ENCODE measurements at places on chromosomes 1 and 21.

DNA sequence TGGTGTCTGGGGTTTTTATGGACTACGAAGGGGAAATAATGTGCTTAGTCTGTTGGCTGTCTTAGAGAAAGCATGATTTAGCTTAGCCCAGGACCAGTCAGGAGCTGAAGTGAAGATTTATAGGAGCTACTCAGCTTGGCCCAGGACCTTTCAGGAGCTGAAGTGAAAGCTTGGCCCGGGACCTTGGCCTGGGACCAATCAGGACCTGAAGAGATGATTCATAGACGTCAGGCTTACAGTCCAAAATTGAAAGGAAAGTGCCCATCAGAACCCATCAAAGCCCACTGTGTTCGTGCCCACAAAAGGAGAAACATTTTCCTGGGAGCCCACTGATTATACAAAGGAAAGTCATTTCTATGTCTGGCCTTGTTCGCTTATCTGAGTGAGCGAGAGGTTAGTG, 35.6 kb downstream of the MSTO1 start:
- no peaks in the 10 kb centered on the region for H3K36me3 ChIP-seq
- H3K4me3 ChIP-seq, result no peak overlapping the region
- H3K4me1 ChIP-seq, result peaks cover 25% of the 10 kb centered on the region
- no peak for DNase-seq
- peak overlapping the region; percentile 75 for H3K27ac ChIP-seq

- DNase-seq, result no peak
- H3K4me3 ChIP-seq, result no peak overlapping the region
- peaks cover 23% of the 10 kb centered on the region for H3K4me1 ChIP-seq
Measured at GRCh38 chr1:228836427-228836826, 101.1 kb downstream of the RHOU start.

DNA sequence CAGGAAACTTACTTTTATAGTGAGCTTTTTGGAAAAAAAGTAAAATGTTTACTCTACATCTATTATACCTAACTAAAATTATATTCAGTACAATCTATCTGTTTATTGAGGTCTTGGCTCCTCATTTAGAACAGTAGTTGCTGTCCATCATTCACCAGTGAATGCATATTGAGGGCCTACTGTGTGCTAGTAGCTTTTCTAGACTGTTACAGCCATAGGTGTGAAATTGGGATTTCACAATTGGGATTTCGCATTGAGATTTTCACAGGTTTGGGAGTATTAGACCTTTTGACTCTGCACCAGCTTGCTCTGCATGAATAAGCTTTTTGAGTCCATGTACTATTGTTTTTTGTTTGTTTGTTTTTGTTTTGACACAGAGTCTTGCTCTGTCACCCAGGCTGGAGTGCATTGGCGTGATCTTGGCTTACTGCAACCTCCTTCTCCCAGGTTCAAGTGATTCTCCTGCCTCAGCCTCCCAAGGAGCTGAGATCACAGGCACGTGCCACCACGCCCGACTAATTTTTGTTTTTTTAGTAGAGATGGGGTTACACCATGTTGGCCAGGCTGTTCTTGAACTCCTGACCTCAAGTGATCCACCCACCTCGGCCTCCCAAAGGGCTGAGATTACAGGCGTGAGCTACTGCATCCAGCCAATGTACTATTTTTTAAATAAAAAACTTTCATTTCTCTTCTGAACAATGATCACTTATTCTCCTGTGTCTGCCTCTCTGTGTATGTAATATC, 47.2 kb upstream of the ERRFI1 start:
- no peaks in the 10 kb centered on the region for H3K36me3 ChIP-seq
- DNase-seq, result no peak
- H3K27me3 ChIP-seq, result no peaks in the 10 kb centered on the region
- no peak overlapping the region for H3K27ac ChIP-seq
- H3K4me1 ChIP-seq, result no peaks in the 10 kb centered on the region

DNA sequence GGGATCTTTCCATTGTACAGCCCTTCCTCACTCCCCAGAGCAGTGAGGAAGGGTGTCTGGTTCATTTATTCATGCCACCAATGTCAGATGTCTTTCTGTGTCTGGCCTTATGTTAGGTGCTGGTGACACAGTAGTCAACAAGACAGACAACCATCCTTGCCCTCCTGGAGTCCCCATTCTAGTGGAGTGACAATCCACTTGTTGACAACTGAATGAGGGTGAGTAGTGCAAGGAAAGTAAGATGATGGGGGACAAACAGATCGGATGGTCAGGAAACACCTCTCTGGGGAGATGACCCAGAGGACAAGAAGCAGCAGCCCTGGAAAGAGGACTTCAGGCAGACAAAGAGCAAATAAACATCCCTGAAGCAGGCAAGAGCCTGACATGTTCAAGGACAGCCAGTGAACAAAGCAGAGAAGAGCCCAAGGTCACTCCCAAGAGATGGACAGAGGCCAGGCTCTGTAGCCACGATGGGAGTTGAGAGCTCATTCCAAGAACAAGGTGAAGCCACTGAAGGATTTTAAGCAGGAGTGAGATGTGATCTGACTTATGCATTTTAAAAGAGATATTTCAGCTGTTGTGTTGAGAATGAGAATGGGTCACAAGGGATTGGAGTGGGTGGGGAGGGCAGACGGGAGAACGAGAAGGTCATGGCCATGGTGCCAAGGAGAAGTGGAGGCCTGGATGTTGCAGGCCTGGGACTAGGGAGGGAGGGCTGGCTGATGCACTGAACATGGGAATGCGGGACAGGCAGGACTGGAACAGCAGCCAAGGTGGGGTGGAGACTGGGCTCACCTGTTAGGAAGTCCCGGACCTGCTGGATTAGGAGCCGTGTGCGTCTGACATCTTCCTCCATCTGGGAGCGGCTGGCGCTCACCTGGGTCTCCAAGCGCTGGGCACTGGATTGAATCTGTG, 30.2 kb downstream of the LAMB3 start:
- H3K27ac ChIP-seq, result no peak overlapping the region
- peaks cover 11% of the 10 kb centered on the region for H3K36me3 ChIP-seq
- no peak for DNase-seq
- H3K4me1 ChIP-seq, result peaks cover 55% of the 10 kb centered on the region

- no peak for DNase-seq
- H3K27ac ChIP-seq, result no peak overlapping the region
- peaks cover 3% of the 10 kb centered on the region for H3K4me1 ChIP-seq
- H3K4me3 ChIP-seq, result no peak overlapping the region
Measured at GRCh38 chr21:33206771-33207281, 22.9 kb upstream of the IFNAR2 start.

DNA sequence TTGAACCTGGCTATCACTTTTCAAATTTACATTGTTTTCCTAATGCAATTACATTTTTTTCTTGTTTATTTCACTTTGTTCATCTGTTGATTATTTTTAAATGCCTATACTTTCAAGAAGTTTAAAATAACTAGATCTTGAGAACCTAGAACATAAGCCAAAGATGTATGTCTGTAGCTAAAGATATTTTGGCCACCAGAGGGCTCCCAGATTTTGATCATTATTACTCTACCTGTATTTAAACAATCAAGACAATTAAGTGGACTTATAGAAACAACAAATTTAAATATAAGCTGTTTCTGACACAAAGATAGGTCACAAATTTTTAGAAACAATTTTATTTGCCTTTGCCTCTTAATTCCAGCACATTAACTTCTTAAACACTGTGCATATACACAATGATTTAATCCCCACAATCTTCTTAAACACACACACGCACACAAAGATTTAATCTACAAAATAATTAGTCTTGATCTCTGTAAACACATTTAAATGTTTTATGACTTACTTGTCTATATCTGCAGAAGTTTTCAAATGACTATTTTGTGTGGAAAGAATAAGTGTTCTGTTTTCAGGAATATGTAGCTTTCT, 380.0 kb downstream of the DSCAM start:
- H3K36me3 ChIP-seq, result no peaks in the 10 kb centered on the region
- no peak overlapping the region for H3K4me3 ChIP-seq

GRCh38 chr1:41618066-41618825, 133.8 kb upstream of the EDN2 start:
- DNase-seq, result peak; percentile 38
- no peak overlapping the region for H3K4me3 ChIP-seq
- no peaks in the 10 kb centered on the region for H3K36me3 ChIP-seq
- H3K4me1 ChIP-seq, result peaks cover 18% of the 10 kb centered on the region

DNA sequence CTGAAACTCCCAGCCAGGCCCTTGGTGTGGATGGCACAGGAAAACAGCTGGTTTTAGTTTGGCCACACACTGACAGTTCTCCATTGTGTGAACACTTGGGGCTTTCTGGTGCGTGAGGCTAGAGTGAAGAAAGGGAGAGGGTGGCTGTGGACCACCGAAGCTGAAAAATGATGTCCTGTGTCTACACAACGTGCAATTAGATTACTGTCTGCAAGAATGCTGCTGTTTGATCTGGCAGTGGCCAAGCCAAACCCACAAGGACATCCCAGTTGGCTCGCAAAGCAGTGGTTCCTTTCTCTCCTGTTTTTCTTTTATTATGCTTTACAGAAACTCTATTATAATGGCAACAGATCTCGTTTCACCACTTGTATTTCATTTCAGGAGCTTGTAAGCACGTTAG, 58.9 kb downstream of the ERG start:
- H3K27me3 ChIP-seq, result no peaks in the 10 kb centered on the region
- no peak for DNase-seq
- no peaks in the 10 kb centered on the region for H3K36me3 ChIP-seq
- no peak overlapping the region for H3K27ac ChIP-seq
- no peak overlapping the region for H3K4me3 ChIP-seq

DNA sequence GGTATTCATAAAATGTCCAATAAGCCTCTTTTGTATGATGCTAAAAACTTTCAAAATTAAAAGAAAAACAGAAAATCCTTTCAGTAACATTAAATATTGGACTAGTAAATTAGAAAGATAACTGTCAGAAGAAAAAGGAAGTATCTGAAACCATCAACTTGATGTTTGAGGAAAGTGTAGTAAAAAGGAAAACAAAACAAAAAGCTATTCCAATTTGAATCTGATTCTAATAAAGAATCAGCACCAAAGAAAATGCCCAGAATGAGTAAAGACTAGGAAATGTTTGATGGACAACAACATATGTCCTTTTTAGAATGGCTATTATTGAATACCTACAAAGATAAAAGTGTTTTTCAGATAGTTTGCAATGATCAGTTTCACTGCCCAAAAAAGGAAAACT, 79.9 kb upstream of the RBM34 start:
- H3K4me3 ChIP-seq, result no peak overlapping the region
- H3K4me1 ChIP-seq, result no peaks in the 10 kb centered on the region
- DNase-seq, result no peak
- H3K27me3 ChIP-seq, result no peaks in the 10 kb centered on the region
- H3K36me3 ChIP-seq, result peaks cover 17% of the 10 kb centered on the region

DNA sequence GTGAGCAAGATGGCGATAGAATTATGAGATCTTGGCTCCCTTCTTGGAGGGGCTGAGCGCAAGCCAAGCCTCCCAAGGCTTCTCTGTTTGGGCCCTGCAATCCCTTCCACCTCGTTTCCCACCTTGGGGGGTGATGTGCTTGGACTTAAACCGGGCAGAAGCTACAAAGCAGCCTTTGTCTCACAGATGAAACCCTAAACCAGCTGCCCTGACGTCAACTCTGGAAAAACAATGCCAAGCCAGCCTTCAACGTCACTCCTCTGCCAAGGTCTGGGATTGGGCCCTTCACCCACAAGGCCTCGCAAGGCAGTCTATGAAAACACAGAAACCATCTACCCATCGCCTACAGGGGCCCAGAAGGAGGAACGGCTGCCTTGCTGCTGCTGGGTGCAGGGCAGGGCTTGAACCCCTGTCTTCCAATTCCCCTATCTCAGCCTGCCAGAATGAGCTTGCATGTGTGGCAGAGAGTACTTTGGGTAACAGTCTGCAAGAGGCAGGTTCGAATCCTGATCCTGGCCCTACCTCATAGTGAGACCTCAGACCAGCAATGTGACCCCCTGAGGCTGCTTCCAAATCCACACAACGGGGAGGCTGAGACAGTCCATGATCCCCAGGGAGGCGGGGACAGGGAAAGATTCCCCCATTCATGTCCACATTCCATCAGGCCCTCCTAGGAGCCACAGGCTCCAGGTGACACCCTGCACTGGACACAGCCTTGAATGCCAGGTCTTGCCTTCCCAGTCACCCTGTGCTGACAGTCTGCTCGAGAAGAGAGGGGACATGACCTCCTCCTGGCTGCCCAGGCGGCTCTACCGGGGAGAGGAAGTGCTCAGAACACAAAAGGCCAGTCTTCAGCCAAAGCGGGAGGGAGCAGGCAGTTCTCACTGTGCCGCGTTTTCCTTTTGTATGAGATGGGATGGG, 15.0 kb downstream of the IFFO2 start:
- DNase-seq, result peak; percentile 82
- peak overlapping the region; percentile 49 for H3K27ac ChIP-seq
- no peaks in the 10 kb centered on the region for H3K27me3 ChIP-seq
- peaks cover 95% of the 10 kb centered on the region for H3K4me1 ChIP-seq
- H3K4me3 ChIP-seq, result no peak overlapping the region

DNA sequence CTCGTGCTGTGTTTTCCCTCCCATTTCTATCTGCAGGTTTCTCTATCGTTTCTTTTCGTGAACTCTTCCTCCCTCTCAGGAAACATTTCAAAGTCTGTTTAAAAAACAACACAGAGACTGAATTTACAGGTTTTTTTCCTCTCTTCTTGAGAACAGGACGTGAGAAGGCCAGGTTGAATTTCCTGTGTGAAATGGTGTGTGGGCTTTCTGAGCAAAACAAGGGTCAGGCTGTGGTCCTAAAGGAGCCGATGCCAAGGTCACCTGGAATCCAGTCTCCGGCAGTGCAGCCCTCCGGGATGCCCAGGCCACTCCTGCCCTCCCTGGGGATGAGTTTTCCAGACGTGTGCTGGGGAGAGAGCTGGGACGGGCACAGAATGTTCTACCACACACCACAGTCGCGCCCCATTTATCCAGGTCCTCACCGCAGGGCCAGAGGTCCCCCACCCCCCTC, 62.7 kb upstream of the RUNX3 start:
- H3K4me1 ChIP-seq, result no peaks in the 10 kb centered on the region
- peaks cover 2% of the 10 kb centered on the region for H3K27me3 ChIP-seq
- no peak overlapping the region for H3K4me3 ChIP-seq
- DNase-seq, result no peak
- H3K27ac ChIP-seq, result no peak overlapping the region

DNA sequence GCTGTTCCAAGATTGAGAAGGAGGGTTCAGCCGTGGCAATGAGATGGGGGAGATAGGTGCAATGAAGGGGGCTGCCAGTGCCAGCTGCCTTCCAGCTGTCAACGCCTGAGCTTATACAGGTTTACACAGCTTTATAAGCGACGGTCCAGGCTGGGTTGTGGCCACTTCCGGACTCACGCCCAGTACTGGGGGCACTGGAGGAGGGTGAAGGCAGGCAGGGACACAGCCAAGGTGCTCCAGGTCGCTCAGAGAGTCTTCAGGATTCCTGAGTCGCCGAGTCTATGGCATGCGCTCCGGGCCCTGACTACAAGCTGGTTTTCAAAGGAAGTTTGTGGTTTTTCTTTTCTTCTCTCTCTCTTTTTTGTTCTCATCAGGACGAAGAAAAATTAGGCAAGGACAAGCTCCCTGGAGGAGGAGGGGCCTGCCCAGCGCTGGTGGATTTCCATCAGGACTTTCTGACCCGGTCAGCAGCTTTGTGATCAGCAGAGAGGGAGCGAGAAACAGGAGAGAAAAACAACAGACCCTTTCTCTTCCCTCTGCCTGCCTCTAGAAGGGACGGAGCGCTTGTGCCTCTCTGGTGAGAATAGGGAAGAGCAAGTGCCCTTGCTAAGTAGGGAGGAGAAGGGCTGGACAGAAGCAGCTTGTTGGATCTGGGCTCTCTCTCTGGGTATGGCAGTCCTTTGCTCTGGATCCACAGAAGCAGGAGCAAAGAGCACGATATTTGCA, at the start of gene MINDY1:
MINDY1 (minus strand) TSS at position 576 of the 726 bp plus-strand sequence. CDS start 4,285 bp downstream, outside the sequence.
- H3K27ac ChIP-seq, result peak within 1 kb of the TSS; percentile 97
- H3K36me3 ChIP-seq, result peaks cover 7% of the 10 kb centered on the region
- H3K4me1 ChIP-seq, result peaks cover 54% of the 10 kb centered on the region
- H3K4me3 ChIP-seq, result peak within 1 kb of the TSS; percentile 97
- peak; percentile 64 for DNase-seq
- no peaks in the 10 kb centered on the region for H3K27me3 ChIP-seq
